ENCODE measurements at places on chromosomes 2 and 18.

DNA sequence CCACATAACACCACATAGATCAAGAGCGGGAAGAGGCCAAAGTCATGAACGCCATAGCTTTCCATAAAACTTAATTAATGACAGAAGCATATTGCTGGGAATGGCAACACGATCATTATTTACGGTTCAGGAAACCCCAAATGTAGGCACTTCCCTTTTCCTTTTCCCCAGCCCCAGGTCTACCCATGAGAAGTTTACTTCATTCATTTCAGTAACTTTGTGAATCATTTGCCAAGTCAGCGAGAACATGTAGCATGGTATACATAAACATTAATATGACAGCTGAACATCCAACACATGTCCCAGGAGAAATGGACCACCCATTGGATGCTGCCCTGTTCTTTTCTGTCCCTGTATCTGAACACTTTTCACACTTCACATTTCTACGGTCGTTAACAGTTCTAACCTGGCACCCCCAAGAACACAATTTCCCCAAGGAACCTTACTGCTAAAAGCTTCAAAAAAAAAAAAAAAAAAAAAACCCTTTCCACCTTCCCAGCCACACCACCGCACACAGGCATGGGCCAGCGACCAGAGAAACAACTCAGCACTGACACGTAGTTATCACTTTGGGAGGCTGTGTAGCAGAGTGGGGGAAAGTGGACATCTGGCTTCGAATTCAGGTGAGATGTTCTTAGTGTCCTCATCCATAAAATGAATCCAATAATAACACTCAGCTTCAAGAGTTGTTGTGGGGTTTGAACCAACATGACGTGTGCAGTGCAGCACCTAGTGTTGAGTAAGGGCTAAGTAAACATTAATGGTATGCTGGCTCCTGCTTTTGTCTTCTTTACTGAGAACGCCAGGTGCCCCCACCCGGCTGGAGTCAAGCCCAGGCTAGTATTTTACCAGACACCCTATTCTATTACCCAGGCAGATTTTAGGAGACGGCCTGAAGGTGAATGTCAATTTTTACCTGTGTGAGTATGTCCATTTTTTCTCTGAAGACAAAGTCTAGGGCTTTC is 371.5 kb downstream of the LNPK start:
- DNase-seq, result no peak

DNA sequence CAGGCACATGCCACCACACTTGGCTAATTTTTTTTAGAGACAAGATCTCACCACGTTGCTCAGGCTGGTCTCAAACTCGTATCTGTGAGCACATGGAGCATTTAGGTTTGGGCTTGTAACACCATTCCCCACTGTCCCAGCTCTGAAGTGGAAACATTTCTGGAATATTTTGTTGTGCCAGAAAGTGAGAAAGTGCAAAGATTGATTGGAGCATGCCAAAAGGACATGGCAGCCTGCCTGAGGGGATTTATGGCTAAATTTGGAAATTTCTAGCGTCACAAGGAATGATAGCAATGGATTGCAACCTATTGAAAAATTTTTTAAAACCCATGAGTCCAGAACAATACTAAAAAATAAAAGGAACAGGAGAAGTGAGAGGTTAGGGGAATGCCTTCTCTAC is 136.8 kb downstream of the ESCO1 start:
- no peak for DNase-seq

GRCh38 chr2:128420776-128421175 is 102.1 kb upstream of the HS6ST1 start:
- no peak for DNase-seq

GRCh38 chr2:33602201-33602830 is 3.2 kb upstream of the FAM98A start:
- DNase-seq, result no peak

DNA sequence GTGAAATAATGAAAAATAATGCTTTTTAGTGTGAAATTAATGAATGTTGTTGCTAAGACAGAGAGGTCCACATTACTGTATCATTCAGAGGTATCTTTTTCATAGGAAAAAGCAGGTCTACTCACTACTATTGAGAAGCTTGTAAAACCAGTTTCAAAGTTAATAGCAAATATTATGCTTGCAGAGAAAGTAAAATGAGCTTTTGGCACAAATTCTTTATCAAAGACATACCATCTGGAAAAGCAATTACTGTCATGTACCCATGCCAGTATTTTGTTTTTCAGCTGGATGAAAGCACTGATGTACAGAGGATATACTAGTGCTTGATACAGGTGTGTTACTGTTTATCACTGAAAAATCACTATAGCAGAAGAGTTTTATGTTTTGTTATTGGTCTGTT is 77.5 kb downstream of the NCOA1 start:
- DNase-seq, result no peak

DNA sequence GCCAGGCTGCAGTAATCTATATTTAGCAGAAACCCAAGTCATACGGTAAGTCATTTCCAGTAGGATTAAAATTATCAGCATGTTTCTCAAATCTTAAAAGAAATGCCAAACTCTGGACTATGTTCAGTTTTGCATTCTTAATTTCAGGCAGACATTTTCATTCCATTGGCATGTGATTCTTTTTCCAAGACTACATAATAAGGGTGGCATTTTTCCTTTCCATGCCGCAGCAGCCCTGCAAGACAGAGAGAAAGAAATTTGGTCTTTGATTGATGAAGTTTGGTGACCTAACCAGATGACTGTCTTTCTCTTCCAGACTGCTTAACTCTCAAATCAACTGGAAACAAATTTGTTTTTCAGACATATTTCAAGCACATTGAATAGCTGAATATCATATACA is 118.1 kb downstream of the FHOD3 start:
- DNase-seq, result no peak

DNA sequence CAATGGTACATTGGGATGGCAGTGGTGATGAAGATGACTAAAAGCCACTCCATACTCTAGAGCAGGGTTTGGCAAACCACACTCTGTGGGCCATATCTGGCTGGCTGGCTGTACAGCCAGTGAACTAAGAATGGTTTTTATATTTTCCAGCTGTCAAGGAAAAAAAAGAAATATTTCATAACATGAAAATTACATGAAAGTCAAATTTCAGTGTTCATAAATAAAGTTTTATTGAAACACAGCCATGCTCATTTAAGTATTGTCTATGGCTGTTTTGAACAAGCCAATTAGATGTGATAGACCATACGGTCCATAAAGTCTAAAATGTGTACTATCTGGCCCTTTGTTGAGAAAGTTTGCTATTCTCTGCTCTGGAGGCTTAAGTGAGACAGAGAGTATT is 1.5 kb downstream of the TTC21B start:
- DNase-seq, result no peak

DNA sequence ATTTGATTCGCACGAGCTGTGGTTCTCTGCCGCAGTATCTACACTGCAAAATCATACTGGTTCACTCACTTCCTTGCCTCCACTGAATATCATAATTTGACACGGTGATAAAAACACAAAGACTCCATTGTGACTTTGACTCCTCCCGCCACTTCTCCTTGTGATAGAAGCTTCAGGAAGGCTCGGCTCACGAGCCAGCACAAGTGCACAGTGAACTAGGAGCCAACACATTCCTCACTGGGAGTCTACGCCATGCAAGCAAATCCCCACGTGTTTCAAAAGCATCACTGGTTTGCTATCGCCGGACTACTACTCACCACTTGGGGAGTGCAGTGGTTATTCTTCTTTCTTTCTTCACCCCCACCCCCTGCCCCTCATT is 293.3 kb upstream of the PARD3B start:
- DNase-seq, result no peak

- no peak for DNase-seq
Observed at GRCh38 chr2:43852196-43852730, 13.5 kb downstream of the ABCG8 start.

GRCh38 chr2:181352158-181352557 is 105.0 kb upstream of the ITGA4 start:
- no peak for DNase-seq

DNA sequence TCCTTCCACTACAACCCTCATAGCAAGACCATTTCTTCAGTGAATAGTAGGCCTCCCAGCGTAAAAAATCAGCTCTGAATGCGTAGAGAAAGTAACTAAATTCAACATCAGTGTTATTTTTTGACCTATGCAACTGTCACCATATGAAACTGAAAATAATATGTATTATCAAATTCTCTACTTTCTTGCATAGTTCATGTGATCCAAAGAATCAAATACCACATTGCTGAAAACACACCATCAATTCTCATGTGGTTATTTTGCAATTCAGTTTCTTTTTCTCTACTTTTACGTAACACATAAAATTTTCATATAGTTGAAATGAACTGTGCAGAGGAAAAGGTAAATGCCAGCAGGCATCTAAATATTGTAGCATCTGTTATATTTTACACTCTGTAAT is 208.5 kb upstream of the SPOPL start:
- DNase-seq, result no peak

GRCh38 chr2:109239720-109240119 is 110.7 kb downstream of the SH3RF3 start:
- DNase-seq, result no peak

GRCh38 chr2:191748059-191748461 is 70.1 kb downstream of the NABP1 start:
- no peak for DNase-seq

GRCh38 chr2:133658020-133658903 is 90.0 kb upstream of the NCKAP5 start:
- no peak for DNase-seq

DNA sequence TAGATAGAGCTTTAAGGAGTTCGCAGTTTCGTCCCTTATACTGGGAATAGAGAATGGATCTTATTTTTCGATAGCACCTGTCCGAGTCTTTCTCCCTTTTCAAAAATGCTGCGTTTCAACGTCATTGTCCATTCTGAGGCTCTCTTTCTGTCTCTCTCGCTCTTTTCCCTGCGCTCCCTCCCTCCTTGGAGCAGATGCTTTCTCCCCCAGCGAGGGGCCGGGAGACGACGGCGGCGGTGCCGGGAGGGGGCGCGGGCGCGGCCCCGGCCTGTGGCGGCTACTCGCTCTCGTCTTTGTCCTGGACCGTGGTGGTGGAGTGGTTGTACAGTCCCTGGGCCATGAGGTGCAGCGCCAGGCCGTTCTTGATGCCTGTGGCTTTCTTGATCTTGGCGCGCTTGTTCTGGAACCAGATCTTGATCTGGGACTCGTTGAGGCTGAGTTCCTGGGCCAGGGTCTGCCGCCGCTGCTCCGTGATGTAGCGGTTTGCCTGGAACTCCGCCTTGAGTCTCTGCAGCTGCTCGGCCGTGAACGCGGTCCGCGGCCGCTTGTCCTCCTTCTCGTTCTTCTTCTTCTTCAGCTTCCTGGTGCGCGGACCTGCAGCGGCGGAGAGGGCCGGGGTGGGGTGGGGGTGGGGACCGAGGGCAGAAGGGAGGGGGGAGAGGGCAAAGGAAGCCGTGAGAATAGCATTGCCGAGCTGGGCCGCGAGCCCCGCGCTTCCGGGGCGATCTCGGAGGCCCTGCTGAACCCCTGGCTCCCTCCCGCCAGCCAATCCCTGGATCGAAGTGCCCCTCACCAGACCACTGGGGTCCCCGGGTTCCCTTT is 4.6 kb downstream of the EN1 start:
- no peak for DNase-seq

GRCh38 chr2:45616658-45617411 is 5.8 kb upstream of the SRBD1 start:
- DNase-seq, result no peak

DNA sequence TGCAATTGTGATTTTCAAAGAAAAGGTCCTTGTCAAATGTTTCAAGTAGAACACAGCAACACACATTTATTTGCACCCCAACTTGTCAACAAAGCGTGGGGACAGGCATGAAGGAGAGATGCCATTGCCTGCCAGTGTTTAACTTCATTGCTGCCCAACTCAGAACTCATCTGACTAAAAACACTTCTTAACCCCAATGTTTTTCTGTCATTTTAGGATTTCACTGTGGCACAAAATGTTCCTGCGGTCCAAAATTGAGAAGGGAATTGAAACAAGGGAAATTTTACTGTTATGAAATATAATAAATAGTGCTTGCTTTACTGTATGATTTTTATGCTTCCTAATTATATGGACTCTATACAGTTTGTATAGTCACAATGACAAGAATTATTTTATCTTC is 45.7 kb downstream of the PMAIP1 start:
- DNase-seq, result no peak

DNA sequence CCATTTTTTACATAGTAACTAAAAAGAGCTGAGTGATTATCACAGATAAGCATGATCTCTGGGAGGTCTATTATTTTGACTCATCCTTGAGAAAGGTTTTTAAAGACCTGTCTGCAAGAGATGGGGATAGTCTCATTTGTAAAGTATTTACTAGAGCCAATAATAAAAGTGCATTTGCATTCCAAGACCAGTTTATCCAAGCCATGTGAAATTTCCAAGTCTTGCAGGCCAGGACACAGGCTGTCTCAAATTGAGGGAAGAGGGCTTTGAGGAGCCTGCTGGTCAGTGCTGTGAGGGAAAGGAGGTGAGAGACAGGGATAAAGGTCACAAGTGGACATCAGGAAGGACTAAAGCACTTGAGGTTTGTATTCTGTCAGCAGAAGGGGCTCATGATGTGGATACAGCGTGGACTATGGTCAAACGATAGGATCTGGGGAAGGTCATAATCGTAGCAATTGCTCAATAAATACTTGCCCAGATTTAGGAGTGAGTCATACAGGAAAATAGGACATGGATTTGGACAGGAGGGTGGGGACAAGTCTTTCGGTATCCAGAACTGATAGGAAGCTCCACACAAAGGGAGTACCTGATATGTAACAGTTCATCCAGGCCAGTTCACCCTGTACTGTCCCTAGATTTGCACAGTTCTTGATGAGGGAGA is 6.6 kb upstream of the CDH2 start:
- DNase-seq, result no peak

- DNase-seq, result no peak
Observed at GRCh38 chr2:32926708-32927084, 20.1 kb upstream of the LTBP1 start.

GRCh38 chr2:230658877-230659652 is 53.6 kb upstream of the CAB39 start:
- peak; percentile 46 for DNase-seq

DNA sequence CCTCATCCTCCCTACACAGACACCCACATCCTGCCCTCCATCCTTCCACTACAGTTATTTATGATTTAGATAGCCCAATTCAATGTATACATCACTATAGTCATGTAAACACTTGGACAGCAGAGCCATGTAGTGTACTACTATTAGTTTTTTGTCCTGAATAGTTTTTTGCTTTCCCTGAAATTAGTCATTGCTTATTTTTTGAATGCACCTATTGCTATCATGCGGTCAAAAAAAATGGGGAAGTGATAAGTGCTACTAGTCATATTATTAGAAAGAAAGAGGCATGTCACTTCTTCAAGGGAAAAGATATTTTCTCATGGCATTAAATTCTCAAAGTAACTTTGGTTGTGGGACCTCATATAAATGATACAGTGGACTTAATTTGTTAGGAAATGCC is 6.8 kb upstream of the GREB1 start:
- DNase-seq, result no peak

DNA sequence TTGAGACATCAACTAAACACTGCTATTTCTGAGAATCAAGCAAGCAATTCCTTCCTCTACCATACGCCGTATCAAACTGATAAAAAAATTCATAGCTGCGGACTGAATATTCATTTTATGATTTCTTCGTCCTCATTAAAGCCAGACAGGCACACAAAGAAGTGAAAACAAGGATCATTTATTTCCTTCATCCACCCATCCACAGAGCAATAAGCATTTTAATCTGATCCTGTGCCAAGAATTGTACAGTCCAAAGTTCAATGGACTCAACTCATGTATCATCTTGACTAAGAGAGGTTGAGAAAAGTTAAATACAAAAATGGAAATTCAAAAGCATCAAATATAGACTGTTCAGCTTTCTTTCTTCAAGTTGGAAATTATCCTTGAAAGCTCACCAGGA is 19.7 kb upstream of the SNTG2 start:
- no peak for DNase-seq

GRCh38 chr2:172869861-172870260 is 134.2 kb downstream of the RAPGEF4 start:
- DNase-seq, result no peak

GRCh38 chr18:11747731-11748130 is 58.7 kb downstream of the GNAL start:
- no peak for DNase-seq

Data from CD4-positive, alpha-beta T cell treated with Interleukin-10 for 1 hour (primary cell).